Osteoblast (primary cell): ENCODE measurements at places on chromosomes 2 and 18. TPM values are rescaled to one million over a fixed set of nuclear protein-coding genes. Genes with fewer than 3 reads are reported as not detected.

RAD51AP2 gene
- total RNA-seq: not detected in 2 replicates

MC2R gene
- not detected in 2 replicates for total RNA-seq

TXNDC2 gene
- total RNA-seq: 0.29 and 0.36 TPM in 2 replicates

IFIH1 gene
- 7.2 and 9.1 TPM in 2 replicates for total RNA-seq

CXCR1 gene
- not detected in 2 replicates for total RNA-seq

FEV gene
- not detected in 2 replicates for total RNA-seq

SLC9A4 gene
- not detected in 2 replicates for total RNA-seq

FAM237A gene
- total RNA-seq: not detected in 2 replicates

OTOS gene
- not detected in 2 replicates for total RNA-seq

WDPCP gene
- 16.3 and 18.3 TPM in 2 replicates for total RNA-seq

ECEL1 gene
- not detected in 2 replicates for total RNA-seq

ANTXR1 gene
- total RNA-seq: 123 and 134 TPM in 2 replicates

ATIC gene
- 17.7 and 21.5 TPM in 2 replicates for total RNA-seq

CSRNP3 gene
- total RNA-seq: 1.4 and 2.7 TPM in 2 replicates

PLEKHH2 gene
- total RNA-seq: 18.8 and 19.2 TPM in 2 replicates

MAPK4 gene
- not detected in 2 replicates for total RNA-seq

C1QL2 gene
- not detected in 2 replicates for total RNA-seq

SULT1C3 gene
- total RNA-seq: not detected in 2 replicates

GTF2A1L gene
- 0.59 and 1.1 TPM in 2 replicates for total RNA-seq
